ENCODE measurements at places on chromosomes 13 and 19. TPM values are rescaled to one million over a fixed set of nuclear protein-coding genes. Genes with fewer than 3 reads are reported as not detected.
A peak's percentile ranks its signal among the peaks of the same experiment; 100 is the strongest.

- peak overlapping the region; percentile 68 for H3K4me3 ChIP-seq
- DNase-seq: peak; percentile 54
- peaks cover 7% of the 10 kb centered on the region for H3K4me1 ChIP-seq
- peaks cover 5% of the 10 kb centered on the region for H3K36me3 ChIP-seq
- H3K27ac ChIP-seq: peak overlapping the region; percentile 49
- no peaks in the 10 kb centered on the region for H3K27me3 ChIP-seq
Observed at GRCh38 chr19:49017666-49018351, 918 bp upstream of the LHB start.

- no peaks in the 10 kb centered on the region for H3K36me3 ChIP-seq
- no peak overlapping the region for H3K27ac ChIP-seq
- no peak for DNase-seq
Observed at GRCh38 chr13:75547917-75548316, 1.7 kb upstream of the UCHL3 start.

GRCh38 chr19:47391510-47392223 lies 27.7 kb downstream of the MEIS3 start:
- no peaks in the 10 kb centered on the region for H3K4me1 ChIP-seq
- H3K36me3 ChIP-seq: no peaks in the 10 kb centered on the region
- no peak overlapping the region for H3K27ac ChIP-seq
- H3K27me3 ChIP-seq: peaks cover 13% of the 10 kb centered on the region
- peak; percentile 79 for DNase-seq

- H3K4me3 ChIP-seq: no peak overlapping the region
- no peak overlapping the region for H3K27ac ChIP-seq
- no peak for DNase-seq
- H3K4me1 ChIP-seq: no peaks in the 10 kb centered on the region
- H3K36me3 ChIP-seq: no peaks in the 10 kb centered on the region
Observed at GRCh38 chr13:32116210-32116609, 84.6 kb downstream of the FRY start.

- no peak overlapping the region for H3K27ac ChIP-seq
- H3K36me3 ChIP-seq: no peaks in the 10 kb centered on the region
- peaks cover 28% of the 10 kb centered on the region for H3K4me1 ChIP-seq
- H3K27me3 ChIP-seq: peaks cover 2% of the 10 kb centered on the region
- H3K4me3 ChIP-seq: no peak overlapping the region
Observed at GRCh38 chr19:52789440-52789839, 2.8 kb upstream of the ZNF600 start.

SULT2B1 gene
- not detected for total RNA-seq

RXFP2 gene
- total RNA-seq: not detected

FXYD3 gene
- total RNA-seq: 1.1 TPM

POLD1 gene
- total RNA-seq: 63.1 TPM

Data from T-cell (primary cell).